Bronchial epithelial cell (primary cell): ENCODE measurements at places on chromosomes 1 and 21.

DNA sequence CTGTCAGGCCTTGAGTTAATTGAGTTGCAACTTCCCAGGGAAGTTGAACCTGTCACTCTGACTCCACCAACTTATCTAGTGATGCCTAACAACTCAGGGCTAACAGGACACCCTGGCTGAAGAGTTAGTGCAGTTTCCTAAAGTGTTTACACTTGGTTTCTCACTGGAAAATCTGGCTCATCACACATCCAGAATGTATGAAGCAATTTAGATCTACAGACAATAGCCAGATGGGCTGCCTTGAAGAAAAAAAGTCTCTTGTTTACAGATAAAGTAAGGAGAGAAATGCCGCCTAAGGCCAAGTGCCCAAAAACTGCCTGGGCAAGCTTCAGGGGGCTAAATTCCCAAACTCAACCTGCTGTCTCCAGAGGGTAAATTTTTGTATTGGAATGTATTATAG is 446.3 kb upstream of the NCAM2 start:
- no peak for DNase-seq

GRCh38 chr1:185656663-185657062 is 77.5 kb upstream of the HMCN1 start:
- no peak for DNase-seq

- DNase-seq, result no peak
Observed at GRCh38 chr1:3467096-3468036, 12.9 kb downstream of the ARHGEF16 start.

GRCh38 chr1:54615531-54616279 is 7.6 kb downstream of the FAM151A start:
- peak; percentile 95 for DNase-seq

- no peak for DNase-seq
Observed at GRCh38 chr1:77413541-77414335, 131.9 kb downstream of the AK5 start.

DNA sequence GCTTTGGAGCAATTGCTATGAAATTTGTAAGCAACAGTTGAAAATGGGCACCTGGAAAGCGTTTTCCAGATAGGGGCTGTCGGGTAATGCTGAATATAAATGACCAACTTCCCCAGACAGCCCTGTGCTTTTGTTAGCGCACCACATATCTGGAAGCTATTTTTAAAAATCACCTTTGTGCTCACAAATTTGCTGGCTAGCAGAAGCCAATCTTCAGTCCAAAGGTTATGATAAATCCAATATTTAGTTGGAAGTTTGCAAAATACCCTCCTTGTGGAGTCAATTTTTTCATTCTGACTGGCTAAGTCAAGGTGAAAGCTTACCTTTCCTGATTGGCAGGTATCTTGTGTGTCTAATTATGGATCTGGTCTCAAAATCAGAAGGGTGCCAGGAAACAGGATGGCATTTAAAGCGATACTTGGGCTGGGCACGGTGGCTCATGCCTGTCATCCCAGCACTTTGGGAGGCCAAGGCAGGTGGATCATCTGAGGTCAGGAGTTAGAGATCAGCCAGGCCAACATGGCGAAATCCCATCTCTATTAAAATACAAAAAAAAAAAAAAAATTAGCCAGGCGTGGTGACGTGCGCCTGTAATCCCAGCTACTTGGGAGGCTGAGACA is 124.1 kb upstream of the AJAP1 start:
- no peak for DNase-seq

DNA sequence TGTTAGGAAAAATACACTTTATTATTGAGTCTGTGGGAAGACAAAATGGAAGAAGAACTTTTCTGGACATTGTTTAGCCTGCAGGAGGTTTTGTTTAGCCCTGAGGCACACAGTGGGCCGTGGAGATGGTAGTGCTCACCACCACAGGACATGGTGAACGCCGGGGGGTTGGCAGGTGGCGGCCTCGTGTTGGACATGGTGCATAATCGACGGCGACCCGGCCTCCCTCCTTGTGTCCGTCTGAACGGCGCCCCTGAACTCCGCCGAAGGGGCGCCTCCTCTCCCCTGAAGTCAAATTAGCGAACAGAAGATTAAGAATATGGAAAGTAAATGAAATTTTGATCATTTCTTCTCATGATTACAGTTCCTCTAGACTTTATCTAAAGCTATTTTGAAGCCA is 126.4 kb downstream of the PCBP3 start:
- no peak for DNase-seq

GRCh38 chr1:20546637-20547036 is 5.7 kb upstream of the FAM43B start:
- no peak for DNase-seq

DNA sequence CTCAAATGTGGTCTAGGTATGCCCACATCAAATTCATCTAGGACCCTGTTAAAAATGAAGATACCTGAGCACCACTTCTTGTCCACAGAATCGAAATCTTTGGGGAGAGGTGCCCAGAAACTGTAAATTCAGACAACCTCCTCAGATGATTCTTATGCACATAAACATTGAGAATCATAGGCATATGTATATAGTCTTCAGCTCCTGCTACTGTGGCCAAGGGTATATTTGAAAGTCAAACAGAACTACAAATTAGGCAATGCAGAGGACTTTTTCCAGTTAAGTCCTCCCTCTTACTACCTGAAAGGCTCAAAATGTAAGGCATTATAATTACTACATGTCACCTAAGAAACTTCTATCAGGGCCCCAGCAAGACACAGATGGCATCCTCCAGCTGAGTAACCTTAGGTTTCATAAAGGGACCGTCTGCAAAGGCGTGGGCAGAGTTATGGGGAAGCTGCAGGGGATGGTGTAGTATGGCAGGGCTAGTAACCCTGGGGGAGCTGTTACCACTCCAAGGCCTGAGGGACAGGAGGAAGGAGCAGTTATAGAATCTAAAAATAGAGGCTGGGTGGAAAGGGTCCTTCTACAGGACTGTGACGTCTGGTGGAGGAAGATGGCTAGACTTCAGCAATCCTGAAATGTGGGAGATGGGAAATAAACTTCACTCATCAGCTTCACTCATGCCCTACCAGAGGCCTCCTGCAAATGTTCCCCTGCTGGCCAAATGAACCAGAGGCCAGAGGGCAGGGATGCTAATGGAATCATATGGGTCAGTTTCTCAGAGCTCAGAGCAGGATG is 46.3 kb downstream of the DAB1 start:
- DNase-seq, result no peak

DNA sequence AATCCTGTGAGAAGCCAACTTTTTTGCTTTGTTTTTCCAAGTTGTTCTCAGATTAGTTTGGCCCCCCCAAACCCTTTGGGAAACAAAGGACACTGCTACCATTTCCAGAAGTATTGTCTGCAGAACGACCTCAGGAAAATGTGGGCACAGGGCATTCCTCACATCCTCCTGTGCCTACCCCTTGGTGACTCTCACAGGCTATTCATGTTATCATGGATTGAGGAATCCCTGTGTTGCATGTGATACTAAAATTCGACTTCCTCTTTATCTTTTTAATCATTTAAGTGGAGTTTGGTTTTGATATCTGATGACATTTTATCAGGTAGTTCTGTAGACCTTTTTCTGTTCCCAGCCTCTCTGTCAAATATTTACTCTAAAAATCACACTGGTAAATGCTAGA is 184.5 kb downstream of the FASLG start:
- DNase-seq, result no peak

GRCh38 chr1:219467524-219467923 is 145.4 kb downstream of the ZC3H11B start:
- no peak for DNase-seq

- peak; percentile 42 for DNase-seq
Observed at GRCh38 chr1:51518033-51518585, 957 bp downstream of the EPS15 start.

DNA sequence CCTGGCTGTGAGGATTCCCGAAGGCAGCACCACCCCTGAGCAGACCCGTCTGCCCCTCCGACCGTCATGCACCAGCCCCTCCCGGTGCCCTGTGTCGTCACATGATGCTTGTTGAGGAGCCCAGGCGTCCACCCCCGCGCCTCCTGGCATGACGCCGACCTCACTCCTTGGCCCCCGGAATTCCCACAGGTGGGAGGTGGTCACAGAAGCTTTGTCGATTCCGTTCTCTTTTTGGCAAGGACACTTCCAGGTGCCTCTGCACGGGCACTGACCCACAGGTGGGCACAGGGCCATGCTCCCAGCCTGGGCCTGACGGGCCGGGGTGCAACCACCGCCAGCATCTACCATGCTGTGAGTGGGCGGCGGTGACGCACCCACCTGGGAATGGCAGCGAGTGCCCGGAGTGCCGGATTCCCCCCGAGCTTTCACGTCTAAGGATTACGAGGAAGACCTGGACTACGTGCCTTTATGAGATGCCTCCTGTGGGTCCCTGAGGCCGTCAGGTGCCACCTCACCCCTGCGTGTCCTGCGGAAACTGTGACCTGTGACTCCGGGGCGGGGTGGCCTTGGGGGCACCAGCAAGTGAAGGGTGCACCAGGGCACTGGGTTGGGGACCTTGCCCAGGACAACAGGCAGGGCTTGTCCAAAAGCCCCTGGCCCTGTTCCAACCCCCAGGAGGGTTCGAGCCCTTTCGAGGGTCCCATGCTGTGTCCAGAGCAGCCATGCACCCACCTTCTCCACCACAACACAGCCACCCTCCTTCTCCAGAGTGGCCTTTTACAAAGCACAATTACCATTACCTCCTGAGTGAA is 31.4 kb upstream of the COL6A1 start:
- no peak for DNase-seq

- no peak for DNase-seq
Observed at GRCh38 chr1:33361532-33362235, 40.8 kb upstream of the A3GALT2 start.

GRCh38 chr1:202586018-202586821 is 124.0 kb downstream of the SYT2 start:
- no peak for DNase-seq

- no peak for DNase-seq
Observed at GRCh38 chr1:48676822-48677221, 99.9 kb downstream of the BEND5 start.

DNA sequence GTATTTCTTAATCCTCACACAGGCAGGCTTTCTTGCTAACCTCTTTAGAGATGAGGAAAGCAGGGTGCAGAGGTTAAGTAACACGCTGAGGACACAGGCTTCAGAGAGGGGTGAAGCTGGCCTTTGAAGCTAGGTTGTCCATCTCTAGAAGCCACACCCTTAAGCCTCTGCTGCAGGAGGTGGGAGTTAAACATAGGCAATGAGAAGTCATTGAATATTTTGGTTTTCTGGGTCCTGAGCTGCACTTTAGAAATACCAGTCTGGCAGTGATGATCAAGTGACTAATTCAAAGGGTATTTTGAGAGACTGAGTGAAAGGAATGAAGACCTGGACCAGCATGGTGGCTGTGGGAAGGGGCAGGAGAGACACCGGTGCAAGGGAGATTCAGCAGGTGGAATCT is 9.9 kb downstream of the KCNJ15 start:
- peak; percentile 59 for DNase-seq

DNA sequence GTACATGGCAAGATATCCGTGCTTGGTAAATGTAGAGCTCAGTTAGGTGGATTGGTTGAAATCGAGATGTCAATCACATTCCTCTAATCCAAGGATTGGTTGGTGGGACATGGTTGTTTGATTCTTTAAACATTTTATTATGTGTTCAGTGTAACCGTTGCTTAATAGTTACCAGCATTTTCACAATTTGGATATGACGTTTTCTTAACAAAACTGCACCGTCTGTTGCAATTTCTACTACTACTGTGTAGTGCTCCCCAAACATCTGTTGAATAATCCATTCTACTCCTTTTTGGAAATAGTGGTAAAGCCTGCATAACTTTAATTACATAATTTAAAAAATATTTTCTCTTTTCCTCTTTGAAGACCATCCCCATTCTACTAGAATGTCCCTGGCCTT is 16.3 kb downstream of the OR2B11 start:
- DNase-seq, result no peak

DNA sequence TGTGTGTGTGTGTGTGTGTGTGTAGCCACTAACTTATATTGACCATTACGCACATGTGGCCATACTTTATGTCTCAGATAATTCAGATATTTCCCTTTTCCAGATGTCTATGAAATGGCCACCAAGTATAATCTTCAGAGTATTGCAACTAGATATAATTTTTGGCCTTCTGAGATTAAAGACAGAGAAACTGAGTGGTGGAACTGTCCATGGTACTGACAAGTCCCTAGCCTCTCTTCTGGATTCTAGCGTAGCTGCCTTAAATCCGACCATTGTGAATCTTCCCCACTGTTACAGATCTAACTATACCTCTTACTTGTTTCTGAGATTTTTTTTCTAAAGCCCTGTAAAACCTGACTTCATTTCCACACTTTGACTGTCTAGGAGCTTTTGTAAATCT is 100.0 kb upstream of the SERTAD4 start:
- peak; percentile 33 for DNase-seq

- DNase-seq, result no peak
Observed at GRCh38 chr1:43451701-43452532, 1.8 kb downstream of the HYI start.

GRCh38 chr1:71784241-71784640 is 498.1 kb downstream of the NEGR1 start:
- no peak for DNase-seq

DNA sequence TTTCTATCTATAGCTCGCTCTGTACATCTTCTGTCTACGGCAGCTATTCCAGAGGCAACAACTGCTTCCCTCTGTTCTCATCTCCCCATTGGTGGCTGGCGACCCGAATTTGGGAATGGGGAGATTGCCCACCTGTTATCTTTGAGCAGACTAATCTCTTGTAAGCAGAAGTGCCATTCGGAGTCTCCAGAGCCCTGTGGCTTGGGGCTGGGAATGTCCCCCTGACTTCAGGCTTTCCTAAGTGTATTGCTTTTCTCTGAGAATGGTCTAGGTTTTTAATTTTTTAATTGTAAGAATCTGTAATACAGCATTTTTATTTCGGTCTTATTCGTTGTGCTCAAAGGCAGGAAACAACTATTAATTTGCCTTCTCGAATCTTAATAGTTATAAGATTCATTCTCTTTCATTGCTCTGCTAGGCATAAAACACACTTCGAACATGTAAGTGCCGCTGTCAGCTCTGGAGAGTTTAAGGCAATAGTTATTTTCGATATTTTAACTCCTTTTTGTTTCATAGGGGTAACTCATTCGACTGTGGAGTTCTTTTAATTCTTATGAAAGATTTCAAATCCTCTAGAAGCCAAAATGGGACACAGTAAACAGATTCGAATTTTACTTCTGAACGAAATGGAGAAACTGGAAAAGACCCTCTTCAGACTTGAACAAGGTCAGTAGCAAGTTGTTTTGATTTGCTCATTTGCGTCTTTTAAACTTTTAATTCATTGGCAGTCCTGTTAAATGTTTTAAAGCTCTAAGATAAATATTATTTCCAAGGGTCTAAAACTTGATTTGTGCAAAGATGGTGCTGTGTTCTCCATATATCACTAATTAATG is 514 bp downstream of the AGL start:
- DNase-seq, result peak; percentile 18
